ENCODE measurements at places on chromosomes 11 and 22. TPM values are rescaled to one million over a fixed set of nuclear protein-coding genes. Genes with fewer than 3 reads are reported as not detected.

- DNase-seq, result no peak
Measured at GRCh38 chr11:224424-224823, 11.7 kb downstream of the SIRT3 start.

GRCh38 chr11:134519390-134519750 lies 107.3 kb upstream of the B3GAT1 start:
- DNase-seq, result no peak

GRCh38 chr11:19988598-19988997 lies 171.7 kb downstream of the DBX1 start:
- DNase-seq, result no peak

GRCh38 chr11:100865443-100866065 lies 178.5 kb downstream of the ARHGAP42 start:
- DNase-seq, result no peak

DNA sequence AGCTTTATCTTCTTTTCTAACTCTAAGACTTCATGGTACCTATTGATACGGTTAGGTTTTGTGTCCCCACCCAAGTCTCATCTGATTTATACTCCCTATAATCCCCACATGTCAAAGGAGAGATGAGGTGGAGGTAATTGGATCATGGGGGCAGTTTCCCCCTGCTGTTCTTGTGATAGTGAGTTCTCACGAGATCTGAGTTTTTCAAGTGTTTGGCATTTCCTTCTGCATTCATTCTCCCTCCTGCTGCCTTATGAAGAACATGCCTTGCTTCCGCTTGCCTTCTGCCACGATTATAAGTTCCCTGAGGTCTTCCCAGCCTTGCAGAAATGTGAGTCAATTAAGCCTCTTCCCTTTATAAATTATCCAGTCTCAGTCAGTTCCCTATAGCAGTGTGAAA lies 5.1 kb upstream of the FAT3 start:
- no peak for DNase-seq

- DNase-seq, result no peak
Measured at GRCh38 chr11:2366733-2367132, 10.4 kb upstream of the CD81 start.

- no peak for DNase-seq
Measured at GRCh38 chr11:128618603-128619002, 31.2 kb upstream of the ETS1 start.

DNA sequence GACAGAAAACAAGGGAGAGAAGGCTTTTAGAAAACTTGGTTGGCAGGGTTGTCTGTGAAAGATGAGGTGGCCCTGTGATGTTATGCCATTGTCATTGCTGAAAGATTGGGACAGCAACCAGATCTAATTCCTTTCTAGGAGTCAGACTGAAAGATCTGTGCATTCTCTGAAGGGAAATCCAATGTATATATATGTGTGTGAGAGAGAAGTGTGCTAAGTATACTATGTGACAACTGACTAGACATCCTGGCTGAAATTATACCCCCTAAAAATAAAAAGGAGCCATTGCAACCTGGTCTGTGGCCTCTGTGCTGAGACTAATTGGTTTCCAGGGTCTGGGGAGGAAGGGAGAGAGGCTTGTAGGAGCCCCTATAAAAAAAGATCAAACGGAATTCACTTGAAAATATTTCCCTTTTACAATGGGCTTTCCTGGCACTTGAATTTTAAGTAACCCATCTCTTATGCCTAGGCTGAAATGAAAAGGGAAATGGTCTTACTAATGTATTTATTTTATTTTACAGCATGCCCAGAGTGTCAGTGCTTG lies 1.2 kb upstream of the MPPED2 start:
- DNase-seq, result no peak

DNA sequence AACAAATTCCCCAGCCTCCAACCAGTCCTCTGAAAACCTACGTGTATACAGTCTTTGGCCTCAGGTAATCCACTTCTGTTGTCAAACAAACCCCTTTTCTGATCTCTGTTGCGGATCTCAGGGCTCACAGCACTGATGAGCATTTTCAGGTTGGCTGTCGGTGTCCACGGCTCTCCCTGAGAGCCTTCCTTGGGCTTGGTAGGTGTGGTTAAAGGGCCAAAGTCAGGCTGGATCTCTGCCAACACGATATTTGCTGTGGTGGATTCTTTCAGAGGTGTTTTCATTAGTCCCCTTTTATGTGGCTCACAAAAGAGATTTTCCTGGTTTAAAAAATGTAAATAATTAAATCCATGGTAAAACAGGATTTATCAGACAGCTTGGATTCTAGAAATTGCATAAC lies 2.9 kb downstream of the E2F8 start:
- no peak for DNase-seq

GRCh38 chr22:29308148-29308790 lies 1.8 kb downstream of the GAS2L1 start:
- DNase-seq, result no peak

DNA sequence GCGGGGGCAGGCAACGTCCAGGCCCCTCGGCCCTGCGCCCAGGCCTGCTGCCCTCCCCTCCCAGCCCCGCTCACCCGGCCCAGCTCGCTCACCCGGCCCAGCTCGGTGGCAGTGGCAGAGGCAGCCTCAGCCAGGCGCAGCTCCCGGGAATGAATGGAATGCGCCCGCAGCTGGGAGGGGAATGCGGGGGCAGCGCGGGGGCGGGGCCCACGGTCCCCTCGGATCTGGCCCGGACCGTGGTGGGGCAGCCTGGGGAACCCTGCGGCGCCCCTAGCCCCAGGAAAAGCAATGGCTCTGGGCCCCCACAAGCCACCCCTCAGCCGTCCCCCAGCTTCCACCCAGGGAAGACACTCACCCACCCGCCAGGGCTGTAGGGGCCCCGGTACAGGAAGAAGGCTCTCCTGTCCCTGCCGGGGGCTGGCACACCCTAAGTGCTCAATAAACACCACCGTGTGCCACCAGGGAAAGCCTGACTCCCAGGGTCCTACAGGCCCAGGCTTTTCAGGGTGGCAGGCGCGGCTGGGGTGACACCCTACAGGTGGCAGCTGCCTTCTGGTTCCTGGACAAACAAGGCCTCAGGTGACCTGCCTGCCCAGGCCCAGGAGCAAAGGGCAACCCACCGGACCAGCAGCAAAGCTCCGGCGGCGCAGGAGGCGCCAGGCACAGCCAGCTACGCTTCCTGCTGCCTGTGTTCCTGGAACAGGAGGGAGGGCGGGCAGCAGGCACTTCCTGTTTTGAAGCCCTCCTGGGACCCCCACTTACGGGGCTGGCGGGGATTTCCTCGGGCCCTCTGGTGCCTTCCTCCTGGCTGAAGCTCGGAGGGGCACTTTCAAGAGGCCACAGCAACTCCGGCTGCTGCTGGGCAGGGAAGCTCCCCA lies 13.8 kb downstream of the PLXNB2 start:
- DNase-seq, result no peak

- DNase-seq, result no peak
Measured at GRCh38 chr11:33920838-33921613, 29.1 kb upstream of the LMO2 start.

DNA sequence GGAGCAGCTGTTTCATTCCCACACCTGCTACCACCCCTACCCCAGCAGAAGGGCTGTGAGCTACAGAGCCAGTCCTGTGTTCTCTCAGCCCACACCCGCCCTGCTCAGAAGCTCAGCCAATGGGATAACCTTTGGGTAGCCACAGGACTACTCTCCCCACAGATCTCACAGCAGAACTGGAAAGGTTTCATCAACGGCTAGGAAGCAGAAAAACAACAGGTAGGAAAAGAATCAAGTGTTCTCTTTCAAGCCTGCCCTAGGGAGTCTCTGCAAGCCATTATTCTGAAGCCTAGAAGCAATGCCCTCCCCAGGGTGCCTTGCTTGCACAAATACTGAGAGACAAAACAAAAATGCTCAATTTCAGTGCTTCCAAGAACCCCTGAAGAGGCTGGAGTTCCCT lies 77.2 kb downstream of the TMPRSS5 start:
- DNase-seq, result no peak

GRCh38 chr22:49672014-49672516 lies 155.6 kb downstream of the BRD1 start:
- no peak for DNase-seq

DNA sequence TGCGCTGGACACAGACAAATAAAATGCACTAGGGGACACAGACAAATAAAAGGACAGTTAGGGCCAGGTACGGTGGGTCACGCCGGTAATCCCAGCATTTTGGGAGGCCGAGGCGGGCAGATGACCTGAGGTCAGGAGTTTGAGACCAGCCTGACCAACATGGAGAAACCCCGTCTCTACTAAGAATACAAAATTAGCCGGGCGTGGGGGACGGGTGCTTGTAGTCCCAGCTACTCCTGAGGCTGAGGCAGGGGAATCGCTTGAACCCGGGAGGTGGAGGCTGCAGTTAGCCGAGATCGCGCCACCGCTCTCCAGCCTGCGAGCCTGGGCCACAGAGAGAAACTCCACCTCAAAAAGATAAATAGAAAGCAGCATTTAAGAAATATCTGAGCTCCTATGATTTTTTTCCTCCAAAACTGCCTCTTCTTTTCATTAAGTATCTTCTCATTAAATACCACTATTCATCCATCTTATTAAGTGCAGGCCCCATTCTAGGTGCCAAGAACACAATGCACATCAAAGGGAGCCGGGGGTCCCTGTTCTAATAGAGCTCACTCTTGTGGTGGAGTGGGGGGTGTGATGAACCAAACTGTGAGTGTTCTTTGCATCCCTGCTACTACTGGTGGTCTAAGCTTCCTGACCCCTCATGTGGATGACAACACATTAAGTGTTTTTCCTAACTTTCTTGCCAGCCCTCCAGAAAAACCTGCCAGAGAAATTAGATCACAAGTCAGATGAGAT lies 766 bp upstream of the ZNHIT2 start:
- DNase-seq, result no peak

DNA sequence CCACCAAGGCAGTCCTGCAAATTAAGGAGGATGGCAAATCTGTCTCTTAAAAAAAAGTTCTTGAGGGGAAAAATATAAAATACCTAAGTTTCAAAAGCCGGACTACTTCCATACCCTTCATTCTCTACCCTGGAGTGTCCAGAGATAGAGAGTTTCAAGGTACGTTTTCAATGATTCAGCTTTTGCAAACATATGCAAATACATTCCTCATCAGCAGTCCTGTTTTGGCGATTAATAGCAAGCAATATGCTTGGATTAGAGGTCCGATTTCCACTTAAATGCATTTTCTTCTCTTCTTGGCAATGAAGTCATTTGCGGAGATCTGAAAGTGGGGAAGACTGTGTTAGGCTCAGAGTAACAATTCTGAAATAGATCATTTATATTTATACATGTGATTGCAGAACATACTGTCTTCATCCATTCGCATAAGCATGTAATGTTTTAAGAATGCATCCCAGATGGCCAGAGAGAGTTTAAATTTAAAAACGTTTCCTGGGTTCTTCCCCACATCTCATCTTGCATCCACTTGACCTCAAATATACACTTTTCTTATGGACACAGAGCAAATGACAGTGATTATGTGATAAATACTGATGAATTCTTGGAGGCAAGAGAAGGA lies 13.8 kb upstream of the TFIP11 start:
- no peak for DNase-seq

DNA sequence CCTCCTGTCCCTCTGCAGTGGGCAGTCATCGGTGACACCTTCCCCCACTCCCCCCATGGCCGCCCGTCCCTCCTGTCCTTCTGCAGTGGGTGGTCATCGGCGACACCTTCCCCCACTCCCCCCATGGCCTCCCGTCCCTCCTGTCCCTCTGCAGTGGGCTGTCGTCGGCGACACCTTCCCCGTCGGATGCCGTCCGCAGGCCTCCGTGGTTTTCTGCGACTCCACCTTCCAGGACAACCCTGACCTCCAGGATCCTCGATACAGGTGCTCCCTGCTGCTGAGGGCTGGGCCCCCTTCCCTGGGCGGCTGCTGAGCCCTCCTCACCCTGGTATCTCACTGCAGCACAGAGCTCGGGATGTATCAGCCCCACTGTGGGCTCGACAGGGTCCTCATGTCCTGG lies 2.2 kb downstream of the MIOX start:
- DNase-seq, result no peak

GRCh38 chr11:27524155-27524554 lies 17.6 kb upstream of the LIN7C start:
- peak; percentile 10 for DNase-seq

- no peak for DNase-seq
Measured at GRCh38 chr11:120773501-120774031, 250.3 kb upstream of the TBCEL start.

DNA sequence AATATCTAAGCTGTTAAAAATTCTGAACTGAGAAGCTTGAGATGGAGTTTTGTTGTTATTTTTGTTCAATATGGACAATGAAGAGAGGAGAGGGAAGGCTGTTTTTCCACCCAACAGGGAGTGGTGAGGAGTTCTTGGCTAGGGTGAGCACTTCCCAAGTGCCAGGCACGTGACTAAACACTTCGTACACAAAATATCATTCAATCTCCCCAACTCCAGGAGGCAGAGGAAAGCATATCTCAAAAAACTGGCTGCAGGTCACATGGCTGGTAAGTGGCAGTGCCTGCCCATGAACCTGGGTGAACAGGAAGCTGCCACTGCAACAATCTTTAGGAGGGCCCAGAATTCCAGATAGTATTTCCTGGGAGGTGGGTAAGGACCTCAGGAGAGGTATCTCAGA lies 11.6 kb downstream of the ELF5 start:
- no peak for DNase-seq

DNA sequence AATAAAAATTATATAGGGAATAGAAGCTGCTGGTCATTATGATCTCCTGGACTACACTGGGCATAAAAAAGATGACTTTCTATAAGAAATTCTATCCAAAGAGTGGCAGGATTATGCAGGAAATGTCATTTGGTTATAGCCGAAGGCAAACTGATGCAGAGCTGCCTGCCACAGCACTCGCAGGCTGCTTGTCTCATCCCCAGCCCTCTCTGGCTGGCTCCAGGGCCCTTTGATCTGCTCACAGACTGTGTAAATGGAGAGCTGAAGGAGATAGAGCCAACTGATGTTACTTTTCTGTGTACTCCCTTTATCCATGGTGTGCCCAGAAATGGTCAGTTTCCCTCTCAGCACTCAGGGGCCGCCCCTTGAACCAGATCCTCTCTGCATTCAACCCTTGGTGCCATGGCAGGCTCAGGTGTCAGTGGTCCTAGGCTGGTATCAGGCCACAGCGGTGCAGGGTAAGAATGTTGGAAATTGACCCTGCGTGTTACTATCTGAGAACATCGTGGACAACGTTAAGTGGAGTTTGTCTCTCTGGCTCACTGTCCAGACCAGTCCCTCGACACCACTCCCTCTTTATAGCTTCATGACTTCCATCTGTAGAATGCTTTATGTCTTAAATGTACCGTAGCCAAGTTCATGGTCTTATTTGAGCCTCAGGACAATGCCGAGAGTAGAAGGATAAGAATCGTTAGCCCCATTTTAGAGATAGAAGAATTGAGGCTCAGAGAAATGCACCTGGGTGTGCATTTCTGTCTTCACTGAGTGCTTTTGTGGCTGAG lies 27.8 kb downstream of the TEAD1 start:
- no peak for DNase-seq

The SGSM1 gene
- total RNA-seq, result 0.55 TPM

The NRGN gene
- not detected for total RNA-seq

The GVQW3 gene
- total RNA-seq, result 1.1 TPM

The KCNJ11 gene
- 1.3 TPM for total RNA-seq

The BTBD10 gene
- total RNA-seq, result 70.7 TPM

All from kidney epithelial cell (primary cell).